Naive thymus-derived CD4-positive, alpha-beta T cell (primary cell): ENCODE measurements at places on chromosomes 3 and 15. TPM values are rescaled to one million over a fixed set of nuclear protein-coding genes. Genes with fewer than 3 reads are reported as not detected.

DNA sequence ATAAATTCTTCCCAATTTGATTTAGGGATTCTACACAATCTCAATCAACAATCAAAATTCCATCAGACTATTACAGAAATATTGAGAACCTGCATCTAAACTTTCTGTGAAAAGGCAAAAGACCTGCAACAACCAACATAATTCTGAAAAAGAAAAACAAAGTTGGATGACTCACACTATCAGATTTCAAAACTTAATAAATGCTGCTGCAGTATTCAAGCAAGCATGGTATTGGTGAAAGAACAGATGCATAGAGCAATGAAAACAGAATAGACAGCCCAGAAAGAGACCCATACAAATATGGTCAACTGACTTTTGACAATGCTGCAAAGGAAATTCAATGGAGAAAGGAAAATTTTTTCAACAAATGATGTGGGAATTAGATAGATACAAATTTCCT is 477.1 kb upstream of the NR2F2 start:
- no peaks in the 10 kb centered on the region for H3K4me1 ChIP-seq
- H3K27ac ChIP-seq = no peak overlapping the region
- DNase-seq = no peak
- H3K36me3 ChIP-seq = no peaks in the 10 kb centered on the region

TMEM40 gene
- polyA plus RNA-seq = not detected

ZNF860 gene
- polyA plus RNA-seq = not detected

GRCh38 chr3:117052395-117052794 is 342.8 kb downstream of the TUSC7 start:
- no peaks in the 10 kb centered on the region for H3K27me3 ChIP-seq
- no peak overlapping the region for H3K4me3 ChIP-seq
- no peaks in the 10 kb centered on the region for H3K36me3 ChIP-seq
- no peaks in the 10 kb centered on the region for H3K4me1 ChIP-seq

- H3K4me3 ChIP-seq = no peak overlapping the region
- no peaks in the 10 kb centered on the region for H3K4me1 ChIP-seq
- H3K36me3 ChIP-seq = no peaks in the 10 kb centered on the region
- H3K27me3 ChIP-seq = peaks cover 4% of the 10 kb centered on the region
- H3K27ac ChIP-seq = no peak overlapping the region
- DNase-seq = peak; percentile 25
Observed at GRCh38 chr3:120449701-120450599, 842 bp downstream of the FSTL1 start.

ZPLD1 gene
- polyA plus RNA-seq = not detected

DNA sequence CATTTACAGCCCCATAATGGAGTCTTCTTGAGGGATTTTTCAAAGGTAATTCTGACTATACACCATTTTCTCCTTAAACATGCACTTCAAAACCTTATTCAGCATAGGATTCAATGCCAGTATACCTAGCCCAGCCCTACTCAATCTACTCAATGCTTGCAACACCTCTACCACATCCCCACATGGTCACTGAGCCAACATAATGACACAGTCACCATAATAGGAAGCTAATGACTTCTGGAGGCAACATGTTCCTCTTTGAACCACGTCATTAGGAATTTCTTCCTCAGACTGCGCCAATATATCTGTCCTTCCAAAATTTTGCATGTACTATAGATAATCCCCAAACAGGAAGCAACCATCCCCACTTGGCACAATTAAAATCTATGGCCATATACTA is 153.9 kb upstream of the SETMAR start:
- no peaks in the 10 kb centered on the region for H3K36me3 ChIP-seq
- no peaks in the 10 kb centered on the region for H3K27me3 ChIP-seq
- H3K4me1 ChIP-seq = no peaks in the 10 kb centered on the region
- DNase-seq = no peak
- no peak overlapping the region for H3K27ac ChIP-seq
- H3K4me3 ChIP-seq = no peak overlapping the region

DNA sequence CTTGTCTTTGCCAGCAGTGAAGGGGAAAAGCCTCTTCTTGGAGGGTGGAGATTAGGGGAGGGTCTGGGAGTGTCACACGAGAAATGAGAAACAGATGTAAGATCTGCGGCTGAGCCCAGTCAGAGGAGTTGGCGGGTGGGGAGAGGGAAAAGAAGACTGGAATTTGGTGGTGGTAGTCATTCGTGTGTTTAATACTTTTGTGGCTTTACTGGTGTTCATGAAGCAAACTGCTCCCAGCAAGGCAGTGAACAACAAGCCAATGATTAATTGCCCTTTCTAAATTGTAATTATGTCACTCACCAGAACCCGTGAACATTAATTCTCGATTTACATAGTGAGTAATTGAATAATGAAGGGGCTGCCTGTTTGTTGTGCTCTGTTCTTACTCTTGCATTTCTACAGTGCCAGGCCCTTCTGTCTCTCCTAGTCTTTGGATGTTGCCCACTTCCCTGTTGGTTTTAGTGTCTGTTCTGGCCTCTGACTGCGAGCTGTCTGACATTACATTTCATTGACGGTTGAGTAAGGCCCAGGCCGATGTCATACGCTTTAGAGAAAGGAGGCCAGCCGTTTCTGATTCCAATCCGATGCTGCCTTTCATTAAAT is 78.0 kb downstream of the CHCHD6 start:
- no peaks in the 10 kb centered on the region for H3K4me1 ChIP-seq
- no peaks in the 10 kb centered on the region for H3K36me3 ChIP-seq
- DNase-seq = no peak
- no peaks in the 10 kb centered on the region for H3K27me3 ChIP-seq

UPK1B gene
- 0.11 TPM for polyA plus RNA-seq

- H3K36me3 ChIP-seq = no peaks in the 10 kb centered on the region
- H3K4me1 ChIP-seq = peaks cover 17% of the 10 kb centered on the region
- no peak for DNase-seq
- H3K4me3 ChIP-seq = no peak overlapping the region
Observed at GRCh38 chr15:68232449-68232848, 2.9 kb upstream of the CLN6 start.

DNA sequence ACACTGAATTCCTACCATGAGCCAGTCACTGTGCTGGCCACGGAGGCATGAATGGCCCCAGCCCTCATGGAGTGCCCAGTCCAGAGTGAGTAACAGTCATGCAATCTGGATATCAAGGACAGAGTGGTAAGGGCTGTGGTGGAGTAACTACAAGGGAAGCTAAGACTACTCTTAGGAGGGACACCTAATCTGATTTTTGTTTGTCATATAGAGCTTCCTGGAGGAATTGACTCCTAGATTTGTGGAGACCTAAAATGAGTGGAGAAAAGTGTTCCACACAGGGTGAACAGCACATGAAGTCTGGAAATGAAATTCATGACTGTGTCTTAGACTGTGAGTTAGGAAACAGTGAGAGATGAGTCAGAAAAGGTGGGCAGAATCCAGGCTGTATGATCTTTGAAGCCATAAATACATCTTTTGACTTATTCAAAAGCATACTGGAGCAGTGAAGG is 219.9 kb downstream of the NFKBIZ start:
- no peak overlapping the region for H3K4me3 ChIP-seq
- H3K27ac ChIP-seq = no peak overlapping the region
- H3K36me3 ChIP-seq = no peaks in the 10 kb centered on the region
- no peak for DNase-seq

DNA sequence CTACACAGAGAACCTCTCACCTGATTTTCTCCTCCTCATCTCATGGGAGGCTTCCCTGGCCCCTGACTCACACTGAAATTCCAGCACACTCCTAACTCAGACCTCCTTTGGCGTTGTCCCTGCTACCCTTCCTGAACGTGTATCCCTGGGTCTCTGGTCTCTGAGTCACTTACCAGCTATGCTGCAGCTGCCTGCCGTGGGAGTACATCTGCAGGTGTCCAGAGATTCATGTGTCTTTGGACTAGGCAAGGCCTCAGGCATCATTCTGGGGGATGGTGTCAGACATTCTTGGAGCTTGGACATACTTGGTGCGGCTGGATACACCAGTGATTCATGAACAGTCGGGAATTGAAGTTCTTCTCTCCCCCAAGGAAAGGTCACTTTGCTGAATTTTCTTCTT is 148.8 kb upstream of the TRIM42 start:
- no peak overlapping the region for H3K27ac ChIP-seq
- H3K4me3 ChIP-seq = no peak overlapping the region
- no peaks in the 10 kb centered on the region for H3K27me3 ChIP-seq
- DNase-seq = no peak
- H3K36me3 ChIP-seq = no peaks in the 10 kb centered on the region
- H3K4me1 ChIP-seq = no peaks in the 10 kb centered on the region

GRCh38 chr3:35404571-35404970 is 234.8 kb upstream of the ARPP21 start:
- H3K27ac ChIP-seq = no peak overlapping the region
- H3K4me3 ChIP-seq = no peak overlapping the region
- H3K27me3 ChIP-seq = no peaks in the 10 kb centered on the region
- no peaks in the 10 kb centered on the region for H3K4me1 ChIP-seq

- H3K36me3 ChIP-seq = no peaks in the 10 kb centered on the region
- H3K27me3 ChIP-seq = no peaks in the 10 kb centered on the region
- H3K4me3 ChIP-seq = no peak overlapping the region
- H3K4me1 ChIP-seq = no peaks in the 10 kb centered on the region
- no peak overlapping the region for H3K27ac ChIP-seq
Observed at GRCh38 chr3:13947912-13948311, 68.0 kb upstream of the WNT7A start.

GRCh38 chr3:171850320-171850959 is 7.3 kb downstream of the TMEM212 start:
- H3K36me3 ChIP-seq = no peaks in the 10 kb centered on the region
- no peaks in the 10 kb centered on the region for H3K27me3 ChIP-seq
- no peaks in the 10 kb centered on the region for H3K4me1 ChIP-seq
- no peak overlapping the region for H3K4me3 ChIP-seq

CPNE9 gene
- polyA plus RNA-seq = 0.67 TPM

GRCh38 chr3:184712248-184713039 is 580 bp upstream of the MAGEF1 start:
- peaks cover 10% of the 10 kb centered on the region for H3K4me1 ChIP-seq
- peak overlapping the region; percentile 77 for H3K27ac ChIP-seq
- no peak for DNase-seq
- H3K27me3 ChIP-seq = no peaks in the 10 kb centered on the region
- peak overlapping the region; percentile 70 for H3K4me3 ChIP-seq

LRRK1 gene
- not detected for polyA plus RNA-seq

DNA sequence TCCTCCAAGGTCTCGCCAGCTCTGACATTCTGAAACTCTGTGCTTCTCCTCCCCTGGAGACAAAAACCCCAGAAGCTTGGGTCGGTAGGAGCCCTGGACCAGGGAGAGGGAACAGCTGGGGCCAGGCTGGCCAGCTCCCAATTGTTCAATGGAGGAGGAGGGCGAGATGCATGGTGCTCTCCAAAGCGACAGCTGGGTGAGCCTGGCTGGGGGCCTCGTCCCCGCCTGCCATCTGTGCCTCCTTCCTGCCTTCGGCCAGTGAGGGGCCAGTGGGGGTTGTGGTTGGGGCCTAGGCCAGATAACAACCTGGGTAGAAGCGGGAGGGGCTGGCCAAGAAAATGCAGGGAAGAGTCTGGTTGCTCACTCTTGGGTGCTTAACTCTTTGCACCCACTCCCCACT is 79.4 kb downstream of the CORO2B start:
- no peak for DNase-seq

GRCh38 chr15:100109486-100110035 is 232.2 kb downstream of the ADAMTS17 start:
- H3K27me3 ChIP-seq = no peaks in the 10 kb centered on the region
- no peak overlapping the region for H3K4me3 ChIP-seq
- no peak overlapping the region for H3K27ac ChIP-seq
- H3K36me3 ChIP-seq = no peaks in the 10 kb centered on the region

GRCh38 chr3:14113965-14114635 is 10.6 kb downstream of the CHCHD4 start:
- no peak overlapping the region for H3K27ac ChIP-seq
- no peaks in the 10 kb centered on the region for H3K4me1 ChIP-seq
- no peaks in the 10 kb centered on the region for H3K27me3 ChIP-seq
- peaks cover 59% of the 10 kb centered on the region for H3K36me3 ChIP-seq

SH2D7 gene
- polyA plus RNA-seq = not detected

DNA sequence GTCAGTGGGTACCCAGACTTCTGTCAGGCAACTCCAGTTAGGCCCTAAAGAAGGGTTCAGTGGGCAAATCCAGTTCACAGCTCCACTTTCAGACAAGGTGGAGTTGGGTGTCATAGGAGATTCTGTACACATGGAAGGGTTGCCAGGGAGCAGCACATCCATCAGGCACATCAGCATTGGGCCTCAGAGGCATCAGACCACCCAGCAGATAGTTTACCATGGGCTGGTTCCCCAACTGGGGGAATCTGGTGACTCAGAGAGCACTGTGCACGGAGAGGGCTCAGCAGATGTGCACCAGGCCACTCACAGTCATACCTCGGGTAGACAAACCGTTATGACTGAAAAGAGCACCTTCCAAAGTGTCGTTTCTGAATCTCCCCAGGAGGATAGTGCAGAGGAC is 27.2 kb downstream of the SYNM start:
- DNase-seq = no peak
- no peaks in the 10 kb centered on the region for H3K27me3 ChIP-seq
- H3K4me1 ChIP-seq = no peaks in the 10 kb centered on the region
- no peak overlapping the region for H3K4me3 ChIP-seq
- H3K27ac ChIP-seq = no peak overlapping the region

DNA sequence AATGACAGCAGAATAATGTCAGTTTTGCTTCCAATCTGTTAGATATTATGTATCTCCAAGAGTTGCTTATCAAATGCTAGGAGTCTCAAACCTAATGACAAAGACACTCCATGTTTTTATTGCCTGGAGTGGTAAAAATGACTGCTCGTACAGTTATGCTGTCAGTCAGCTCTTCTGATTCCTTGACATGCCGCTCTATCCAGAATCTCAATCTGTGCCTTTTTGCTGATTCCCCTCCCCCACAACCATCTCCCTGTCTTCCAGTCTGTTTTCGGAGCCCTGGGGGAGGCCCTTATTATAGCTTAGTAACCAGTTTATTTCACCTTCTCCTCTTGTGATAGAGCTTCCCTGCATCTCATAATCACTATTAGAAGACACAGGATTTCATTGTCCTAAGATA is 2.6 kb downstream of the MKRN2 start:
- H3K4me1 ChIP-seq = peaks cover 35% of the 10 kb centered on the region
- H3K4me3 ChIP-seq = no peak overlapping the region
- H3K36me3 ChIP-seq = peaks cover 7% of the 10 kb centered on the region
- DNase-seq = no peak
- H3K27ac ChIP-seq = no peak overlapping the region
- H3K27me3 ChIP-seq = no peaks in the 10 kb centered on the region

- no peaks in the 10 kb centered on the region for H3K27me3 ChIP-seq
- no peaks in the 10 kb centered on the region for H3K36me3 ChIP-seq
Observed at GRCh38 chr3:126129398-126129891, 45.5 kb upstream of the SLC41A3 start.

MGA gene
- polyA plus RNA-seq = 12.7 TPM

GRCh38 chr15:77907824-77908751 is 169.4 kb downstream of the TBC1D2B start:
- H3K4me3 ChIP-seq = no peak overlapping the region
- DNase-seq = no peak
- no peak overlapping the region for H3K27ac ChIP-seq
- no peaks in the 10 kb centered on the region for H3K36me3 ChIP-seq
- no peaks in the 10 kb centered on the region for H3K4me1 ChIP-seq
- no peaks in the 10 kb centered on the region for H3K27me3 ChIP-seq

PLCH1 gene
- not detected for polyA plus RNA-seq

DNAJA4 gene
- 18.1 TPM for polyA plus RNA-seq
